ENCODE measurements at places on chromosomes 7 and 10.

- DNase-seq = no peak
These were observed 44.2 kb downstream of the SLC13A1 start for GRCh38 chr7:123155571-123155970.

GRCh38 chr7:119374436-119374835 is 898.5 kb upstream of the KCND2 start:
- no peak for DNase-seq

DNA sequence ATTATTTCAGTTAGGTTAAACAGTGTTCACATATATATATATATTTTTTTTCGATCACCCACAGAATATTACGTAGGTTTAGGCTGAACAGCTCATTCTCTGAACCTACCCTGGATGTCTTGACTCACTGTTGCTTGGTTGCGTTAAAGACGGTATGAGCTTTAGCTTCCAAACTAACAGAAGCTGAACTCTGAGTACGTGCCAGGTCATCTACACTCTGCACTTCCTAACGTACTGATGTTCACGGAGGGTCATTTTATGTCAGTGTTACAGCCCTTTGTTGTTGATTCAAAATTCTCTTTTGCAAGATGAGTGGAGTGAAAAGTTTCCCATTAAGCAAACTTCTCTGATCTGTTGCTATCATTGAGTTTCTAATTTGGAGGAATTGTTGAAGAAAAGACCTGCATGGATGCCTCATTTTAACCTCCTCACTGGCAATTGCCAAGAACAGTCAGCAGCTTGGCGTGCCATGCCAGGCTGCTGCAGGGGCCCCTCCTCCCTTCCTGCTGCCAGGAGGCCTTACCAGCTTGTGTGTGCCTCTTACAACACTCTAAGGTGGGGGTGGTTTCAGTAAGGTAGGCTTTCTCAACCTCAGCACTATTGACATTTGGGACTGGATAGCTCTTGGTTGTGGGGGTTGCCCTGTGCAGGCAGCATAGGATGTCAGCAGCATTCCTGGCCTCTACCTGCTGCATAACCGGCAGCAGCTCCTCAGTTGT is 44.3 kb downstream of the INSYN2A start:
- no peak for DNase-seq

- no peak for DNase-seq
These were observed 15.3 kb upstream of the MAPK8 start for GRCh38 chr10:48291190-48291589.

DNA sequence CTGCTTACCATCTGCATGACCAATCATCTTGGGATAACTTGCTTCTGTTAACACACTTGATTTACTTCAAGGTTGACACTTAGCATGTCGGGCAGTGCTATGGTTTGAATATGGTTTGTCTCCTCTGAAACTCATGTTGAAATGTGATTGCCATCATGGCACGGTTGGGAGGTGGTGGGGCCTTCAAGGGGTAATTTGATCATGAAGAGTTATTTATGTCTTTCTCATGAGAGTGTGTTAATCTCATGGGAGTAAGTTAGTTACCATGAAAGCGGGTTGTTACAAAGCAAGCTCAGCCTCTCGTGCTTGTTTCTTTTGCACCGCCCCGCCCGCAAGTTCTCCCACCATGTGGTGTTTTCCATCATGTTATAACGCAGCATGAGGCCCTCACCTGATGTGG is 163.6 kb downstream of the DOCK4 start:
- no peak for DNase-seq

DNA sequence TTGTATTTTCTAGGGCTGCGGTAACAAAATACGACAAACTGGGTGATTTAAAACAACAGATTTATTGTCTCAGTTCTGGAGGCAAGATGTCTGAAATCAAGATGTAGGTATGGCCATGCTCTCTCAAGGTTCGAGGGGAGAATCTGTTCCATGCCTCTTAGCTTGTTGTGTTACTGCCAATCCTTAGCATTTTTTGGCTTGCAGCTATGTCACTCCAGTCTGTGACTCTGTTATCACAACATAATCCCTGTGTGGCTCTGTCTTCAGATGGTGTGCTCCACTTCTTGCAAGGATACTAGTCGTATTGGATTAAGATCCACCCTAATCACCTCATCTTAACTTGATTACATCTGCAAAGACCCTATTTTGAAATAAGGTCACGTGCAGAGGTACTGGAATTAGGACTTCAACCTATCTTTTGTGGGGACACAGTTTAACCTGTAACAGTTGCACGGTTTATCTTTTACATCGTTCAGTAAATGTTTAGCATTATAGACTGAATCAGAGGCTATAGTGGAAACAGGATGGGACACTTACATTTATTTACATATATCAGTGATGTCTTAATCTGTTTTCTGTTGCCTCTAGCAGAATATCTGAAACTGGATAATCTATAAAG is 3.1 kb downstream of the C1GALT1 start:
- DNase-seq = no peak

DNA sequence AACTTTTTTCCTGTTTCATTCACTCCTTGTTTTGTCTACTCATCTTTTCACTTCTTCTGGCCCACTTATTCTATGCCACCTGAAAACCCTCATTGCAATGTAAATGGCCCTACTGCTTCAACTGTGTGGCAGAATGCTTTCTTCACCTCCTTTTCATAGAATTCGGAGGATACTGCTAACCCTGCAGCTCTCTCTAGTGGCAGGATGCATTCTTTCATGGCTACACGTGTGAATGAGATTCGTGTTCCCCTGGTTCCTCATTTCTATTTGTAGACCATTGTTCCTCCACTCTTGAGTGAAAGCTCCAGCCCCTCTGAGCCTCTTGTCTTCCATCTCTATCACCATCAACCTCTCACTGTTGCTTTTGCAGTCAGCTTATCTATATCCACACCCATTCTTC is 20.9 kb upstream of the CYP26C1 start:
- DNase-seq = peak; percentile 63

GRCh38 chr10:101965075-101965765 is 90.8 kb downstream of the ARMH3 start:
- DNase-seq = no peak

DNA sequence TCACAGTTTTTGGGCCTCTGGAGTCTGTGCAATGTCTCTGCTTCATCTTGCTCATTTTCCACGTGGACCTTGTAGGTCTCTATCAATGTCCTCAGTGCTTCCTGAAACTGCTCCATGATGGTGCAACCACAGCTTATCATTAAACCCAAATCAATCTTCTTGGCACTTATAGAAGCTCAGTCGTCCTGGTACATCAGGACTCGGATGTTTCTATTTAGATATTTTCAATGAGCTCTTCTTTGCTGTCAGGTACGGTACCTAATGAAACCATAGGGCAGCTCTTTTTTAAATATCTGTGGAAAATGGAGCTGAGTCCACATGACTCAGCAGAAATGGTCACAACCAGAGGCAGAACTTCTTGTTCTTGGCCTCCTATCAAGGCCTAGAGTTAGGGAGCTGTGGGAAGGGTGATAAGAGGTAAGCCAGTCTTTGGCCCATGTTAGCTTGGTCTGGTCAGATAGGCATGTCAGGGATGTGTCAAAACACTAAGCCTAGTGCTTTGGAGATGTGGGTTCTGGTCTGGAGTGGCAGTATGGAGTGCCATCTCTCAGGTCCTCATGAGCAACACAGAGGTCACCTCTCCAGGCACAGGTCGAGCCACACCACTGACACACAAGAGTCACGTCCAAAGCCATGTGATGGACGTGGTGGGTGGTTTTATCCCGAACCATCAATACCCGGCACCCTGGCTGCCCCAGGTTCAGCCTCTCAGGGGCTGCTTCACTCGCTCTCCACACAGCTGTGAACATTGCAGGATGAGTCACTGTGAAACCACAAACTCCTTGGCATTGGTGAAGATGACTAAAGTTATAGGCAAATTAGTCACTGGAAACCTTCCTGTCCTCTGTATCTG is 87.0 kb downstream of the TBXAS1 start:
- peak; percentile 98 for DNase-seq

DNA sequence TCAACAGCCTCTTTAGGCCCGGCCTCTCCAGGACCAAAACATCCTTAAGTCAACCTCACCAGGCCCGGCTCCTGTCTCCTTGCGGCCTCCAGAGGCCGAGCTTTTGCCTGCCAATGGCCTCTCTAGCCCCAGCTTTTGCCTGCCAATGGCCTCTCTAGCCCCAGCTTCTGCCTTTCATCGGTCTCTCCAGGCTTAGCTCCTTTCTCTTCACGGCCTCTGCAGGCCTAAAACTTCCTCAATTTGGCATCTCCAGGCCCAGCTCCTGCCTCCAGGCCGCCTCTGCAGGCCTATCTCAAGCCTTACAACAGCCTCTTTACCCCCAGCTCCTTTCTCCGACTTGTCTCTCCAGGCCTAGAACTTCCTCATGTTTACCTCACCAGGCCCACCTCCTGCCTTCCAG is 15.7 kb upstream of the TMEM248 start:
- no peak for DNase-seq

DNA sequence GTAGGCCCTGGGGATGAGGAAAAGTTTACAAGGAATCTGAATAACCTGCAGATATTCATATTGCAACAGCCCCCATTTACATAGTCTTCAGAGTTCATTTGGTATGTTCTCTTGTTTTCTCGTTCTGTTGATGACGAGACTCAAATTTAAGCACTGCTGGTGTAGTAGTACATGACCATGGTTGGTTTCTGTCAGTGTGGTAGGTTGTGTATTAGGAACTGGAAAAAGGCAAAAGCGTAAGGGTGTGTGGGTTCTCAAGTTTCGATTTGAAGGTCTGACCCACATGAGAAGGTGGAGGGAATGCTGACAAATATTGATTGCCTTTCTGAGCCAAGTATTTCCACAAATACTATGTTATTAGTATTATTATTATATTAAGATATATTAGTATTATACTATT is 151.7 kb downstream of the AUTS2 start:
- no peak for DNase-seq

- peak; percentile 84 for DNase-seq
These were observed 70.6 kb downstream of the FGFR2 start for GRCh38 chr10:121527690-121528089.

DNA sequence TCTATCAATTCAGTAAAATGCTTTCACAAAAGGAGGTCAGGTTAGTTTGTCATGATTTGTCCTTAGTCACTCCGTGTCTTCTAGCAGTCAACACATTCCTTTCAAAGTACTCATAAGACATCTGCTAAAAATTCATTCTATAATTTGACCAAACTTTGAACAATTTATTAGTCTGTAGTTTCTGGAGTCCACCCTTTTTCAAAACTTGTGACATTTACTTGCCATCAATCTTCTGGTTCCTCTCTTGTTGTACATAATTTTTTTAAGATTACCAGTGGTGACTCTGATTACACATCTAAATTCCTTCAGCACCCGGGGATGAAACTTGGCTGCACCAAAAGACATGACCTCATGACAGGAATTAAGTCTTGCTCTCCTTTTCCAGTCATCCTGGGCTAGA is 130.1 kb downstream of the NEBL start:
- peak; percentile 80 for DNase-seq

- no peak for DNase-seq
These were observed 68.9 kb downstream of the HTR7 start for GRCh38 chr10:90788968-90789367.

GRCh38 chr7:55086413-55087201 is 67.8 kb downstream of the EGFR start:
- DNase-seq = peak; percentile 95

GRCh38 chr10:70722820-70723424 is 50.6 kb downstream of the ADAMTS14 start:
- DNase-seq = peak; percentile 83
